Muscle of back (tissue), 13 donors: ENCODE measurements at places on chromosomes 3 and 15.

- no peak for DNase-seq
Measured at GRCh38 chr3:3632449-3632848, 166.8 kb upstream of the LRRN1 start.

- peak; percentile 38 for DNase-seq
Measured at GRCh38 chr3:8982509-8982908, 19.2 kb upstream of the RAD18 start.

DNA sequence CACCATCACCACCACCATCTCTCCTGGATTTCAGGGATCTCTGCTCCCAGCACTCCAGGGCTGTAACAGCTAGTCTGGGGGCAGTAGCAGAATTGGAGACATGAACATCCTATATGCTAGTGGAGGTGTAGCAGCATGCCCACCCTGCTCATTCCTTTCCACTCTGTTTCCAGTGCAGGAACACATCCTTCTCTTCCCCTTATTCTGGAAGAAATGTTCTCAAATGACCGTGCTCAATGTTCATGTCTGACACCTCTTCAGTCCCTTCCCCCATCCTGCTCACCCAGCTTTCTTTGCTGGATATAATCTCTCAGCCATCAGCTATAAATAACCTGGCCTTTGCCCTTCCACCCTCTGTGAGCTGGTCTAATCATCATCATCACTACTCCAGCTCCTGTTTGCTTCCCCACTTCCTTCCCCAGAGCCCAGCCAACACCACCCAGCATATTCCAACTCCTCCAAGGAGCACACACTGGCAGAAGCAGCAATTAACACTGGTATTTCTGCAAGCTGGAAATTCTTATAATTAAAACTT, 31.1 kb downstream of the DCLK3 start:
- no peak for DNase-seq

DNA sequence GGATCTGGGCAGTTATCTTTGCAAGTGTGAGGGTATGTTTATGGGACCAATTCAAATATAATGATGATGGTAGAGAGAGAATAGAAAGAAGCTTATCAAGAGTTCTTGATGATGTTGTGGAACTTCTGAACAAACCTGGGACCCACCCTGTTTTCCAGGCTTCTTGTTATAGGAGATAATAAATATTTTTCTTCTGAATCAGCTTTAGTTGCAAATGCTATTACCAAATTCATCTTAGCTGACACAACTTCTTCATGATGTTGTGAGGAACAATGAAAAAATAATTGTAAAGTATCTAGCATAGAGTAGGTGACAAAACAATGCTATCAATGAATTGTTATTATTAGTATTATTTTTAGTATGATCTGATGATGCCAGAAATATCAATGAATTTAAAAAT, 43.5 kb upstream of the PTX3 start:
- no peak for DNase-seq

DNA sequence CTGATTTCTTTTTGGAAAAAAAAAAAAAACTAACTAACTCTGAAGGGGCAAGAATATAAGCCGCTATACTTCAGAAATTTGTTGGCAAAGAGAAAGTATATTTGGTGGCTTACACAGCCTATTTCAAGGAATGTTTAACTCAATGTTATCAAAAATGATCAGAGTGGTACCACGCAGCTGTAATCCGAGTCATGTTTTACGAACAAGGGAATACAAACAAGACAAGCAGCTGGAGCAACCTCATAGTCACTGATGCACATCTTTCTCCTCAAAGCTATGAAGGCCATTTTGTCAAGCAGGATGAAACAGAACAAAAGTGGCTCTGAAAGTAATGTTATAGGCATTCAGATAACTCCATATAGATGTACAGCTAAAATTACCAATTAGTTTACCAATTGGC, 81.2 kb downstream of the SCAPER start:
- DNase-seq, result no peak

DNA sequence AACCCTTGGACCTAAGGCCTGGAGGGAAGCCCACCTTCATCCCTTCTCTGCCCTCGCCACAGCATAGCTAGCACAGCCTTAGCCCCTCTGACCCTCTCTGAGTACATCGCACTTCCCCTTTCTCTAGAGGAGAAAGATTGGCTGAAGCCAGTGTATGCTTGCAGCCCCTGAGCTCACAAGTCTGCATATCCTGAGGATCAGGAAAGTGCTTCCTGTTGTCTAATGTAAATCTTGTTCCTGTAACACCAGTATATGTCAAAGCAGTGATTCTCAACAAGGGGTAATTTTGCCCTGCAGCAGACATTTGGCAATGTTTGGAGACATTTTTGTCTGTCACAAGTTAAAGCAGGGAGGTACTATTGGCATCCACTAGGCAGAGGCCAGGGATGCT, 2.2 kb upstream of the PRKCD start:
- no peak for DNase-seq

DNA sequence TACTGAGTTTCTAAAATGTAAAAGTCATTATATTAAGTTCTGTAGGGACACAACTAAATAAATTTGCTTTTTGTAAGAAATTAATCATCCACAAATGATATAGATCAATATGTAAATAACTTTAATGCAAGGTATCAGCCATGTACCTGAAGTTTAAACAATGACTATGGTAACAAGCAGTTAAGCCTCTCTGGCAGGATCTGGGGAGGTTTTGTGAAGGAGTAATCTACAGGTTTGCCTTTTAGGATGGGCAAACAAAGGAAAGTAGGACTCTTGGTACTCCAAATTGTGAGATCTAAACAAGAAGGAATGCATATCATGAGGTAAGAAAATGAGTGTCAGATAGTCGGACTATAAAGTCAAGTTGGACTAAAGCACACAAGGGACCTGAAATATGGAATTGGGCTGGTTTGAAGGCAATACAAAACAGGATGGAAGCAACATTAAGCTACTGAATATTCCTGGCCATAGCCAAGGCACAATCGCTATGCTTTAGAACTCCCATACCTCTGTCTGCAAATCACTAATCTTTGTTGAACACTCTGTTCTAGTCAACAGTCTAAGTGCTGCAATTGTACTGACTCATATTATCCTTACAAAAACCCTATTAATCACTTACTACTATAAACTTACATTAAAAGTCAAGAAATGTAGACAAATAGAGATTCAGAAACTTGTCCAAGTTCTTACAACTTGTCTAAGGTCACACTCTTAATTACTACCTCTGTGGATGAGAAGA, 412.8 kb downstream of the DIPK2A start:
- no peak for DNase-seq

DNA sequence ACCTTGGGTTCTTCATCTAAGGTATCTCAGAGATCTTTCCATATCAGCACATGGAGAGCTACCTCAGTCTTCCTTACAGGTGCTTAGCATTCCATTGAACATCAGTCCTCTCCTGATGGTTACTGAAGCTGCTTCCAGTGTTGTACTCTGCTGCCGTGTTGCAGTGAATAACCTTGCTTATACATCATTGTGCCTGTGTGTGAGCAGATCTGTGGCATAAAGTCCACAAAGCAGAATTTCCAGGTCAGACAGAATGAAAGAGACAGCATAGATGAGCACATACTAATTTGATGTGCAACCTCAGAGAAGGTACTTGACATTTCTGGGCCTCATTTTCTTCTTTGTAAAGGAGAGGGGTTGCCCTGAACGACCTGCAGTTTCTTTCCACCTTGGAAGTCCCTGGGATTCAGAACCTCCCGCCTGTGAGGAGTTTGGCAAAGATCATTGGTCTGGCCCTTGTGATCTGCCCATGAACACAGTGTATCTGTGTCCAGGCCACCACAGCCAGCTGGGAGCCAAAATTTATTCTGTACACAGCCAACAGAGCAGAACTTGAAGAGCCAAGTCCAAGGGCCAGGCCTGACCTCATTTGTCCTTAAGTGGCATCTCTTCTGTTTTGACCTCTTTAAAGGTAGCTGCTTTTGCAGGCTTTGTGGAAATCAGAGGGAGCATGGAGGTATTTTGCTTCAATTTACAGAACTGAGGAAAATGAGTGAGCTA, 57.2 kb upstream of the SLC7A14 start:
- DNase-seq, result no peak

DNA sequence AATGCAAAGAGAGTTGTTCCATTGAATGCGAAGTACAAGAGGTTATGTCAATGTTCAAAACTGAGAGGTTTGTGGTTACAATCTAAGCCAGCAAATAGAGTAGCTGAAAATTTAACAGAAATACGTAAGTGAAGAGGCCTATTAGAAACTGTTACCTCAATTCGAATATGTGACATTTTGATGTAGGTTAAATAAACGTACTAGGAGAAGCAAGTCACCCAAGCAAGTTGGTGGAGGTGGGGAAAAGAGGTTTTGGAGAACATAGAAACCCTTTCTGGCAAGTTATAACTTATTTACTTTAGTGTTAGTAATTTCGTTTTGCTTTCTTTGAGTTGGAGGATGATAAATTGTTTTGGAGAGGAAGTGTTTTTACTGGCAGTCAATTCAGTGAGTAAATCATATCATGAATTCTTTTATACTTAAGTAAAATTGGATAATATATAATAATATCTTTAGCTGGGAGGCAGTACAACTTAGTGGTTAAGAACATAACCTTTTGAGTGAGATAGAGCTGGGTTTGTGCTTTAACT, 91.2 kb upstream of the NAALADL2 start:
- DNase-seq, result peak; percentile 17

DNA sequence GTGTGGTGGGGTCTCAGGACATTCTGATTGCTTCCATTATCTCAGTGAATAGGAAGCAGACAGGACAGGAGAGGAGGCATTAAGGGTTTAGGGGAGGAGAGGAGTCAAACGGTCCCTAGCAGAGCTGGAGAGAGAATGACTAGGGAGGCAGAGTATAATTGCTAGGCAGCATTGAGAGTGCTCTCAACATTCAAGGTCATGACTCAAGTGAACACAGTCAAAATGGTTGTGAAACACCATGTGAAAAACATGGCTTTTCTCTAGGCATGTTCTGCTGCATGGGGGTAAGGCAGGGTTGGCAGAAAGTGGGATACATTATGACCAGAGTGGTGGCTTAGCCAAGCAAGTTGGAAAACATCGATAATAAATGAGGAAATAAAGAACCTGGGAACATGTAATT, 19.5 kb upstream of the HRH1 start:
- no peak for DNase-seq

GRCh38 chr3:149497966-149498670, 23.6 kb downstream of the TM4SF4 start:
- DNase-seq, result no peak

DNA sequence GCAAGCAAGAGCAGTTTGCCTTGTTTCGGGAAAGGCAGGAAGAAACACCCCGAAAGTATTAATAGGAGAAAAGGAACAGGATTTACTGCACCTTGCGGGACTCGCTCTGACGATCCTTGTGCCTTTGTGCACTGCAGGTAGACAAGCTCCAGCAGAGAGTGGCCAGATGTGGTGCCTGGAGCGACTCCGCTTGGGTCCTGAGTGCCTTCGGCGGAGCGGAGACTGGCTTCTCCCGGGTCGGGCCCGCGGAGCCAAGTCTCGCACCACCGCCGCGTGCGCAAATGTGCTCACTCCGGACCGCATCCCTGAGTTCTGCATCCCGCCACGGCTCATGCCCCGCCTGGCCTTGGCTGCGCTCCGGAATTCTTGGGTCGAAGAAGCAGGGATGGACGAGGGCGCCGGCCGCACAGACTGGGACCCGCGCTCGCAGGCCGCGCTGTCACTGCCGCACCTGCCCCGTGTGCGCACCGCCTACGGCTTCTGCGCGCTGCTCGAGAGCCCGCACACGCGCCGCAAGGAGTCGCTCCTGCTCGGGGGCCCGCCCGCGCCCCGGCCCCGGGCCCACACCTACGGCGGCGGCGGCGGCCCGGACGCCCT, 769 bp downstream of the C2CD4A start:
- no peak for DNase-seq

- DNase-seq, result no peak
Measured at GRCh38 chr3:60101621-60102020, 1051.8 kb upstream of the CFAP20DC start.

GRCh38 chr3:172142051-172142863, 102.9 kb downstream of the FNDC3B start:
- DNase-seq, result no peak

- DNase-seq, result peak; percentile 80
Measured at GRCh38 chr15:60326824-60327654, 70.7 kb downstream of the ANXA2 start.
